Activated naive CD4-positive, alpha-beta T cell treated with anti-CD3 and anti-CD28 coated beads for 36 hours (primary cell): ENCODE measurements at places on chromosomes 13 and 19.

DNA sequence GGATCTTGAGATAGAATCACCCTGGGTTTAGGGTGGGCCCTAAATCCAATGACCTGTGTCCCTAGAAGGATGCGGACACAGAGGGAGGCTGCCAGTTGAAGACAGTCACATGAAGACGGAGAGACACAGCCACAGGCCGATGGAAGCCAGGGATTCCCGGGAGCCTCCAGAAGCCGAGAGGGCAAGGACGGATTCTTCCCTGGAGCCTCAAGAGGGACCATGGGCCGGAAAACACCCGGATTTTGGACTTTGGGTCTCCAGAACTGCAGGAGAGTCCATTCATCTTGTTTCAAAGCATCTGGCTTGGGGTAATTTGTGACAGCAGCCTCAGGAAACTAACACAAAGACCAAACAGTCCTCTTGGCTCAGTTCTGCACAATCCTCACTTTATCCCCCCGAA is 2.3 kb downstream of the TMEM86B start:
- DNase-seq: no peak

- DNase-seq: no peak
Observed at GRCh38 chr13:37534676-37535075, 63.9 kb downstream of the POSTN start.

- DNase-seq: no peak
Observed at GRCh38 chr19:57789288-57789687, 19.8 kb downstream of the ZNF586 start.

GRCh38 chr19:51065221-51065960 is 499 bp upstream of the KLK13 start:
- DNase-seq: no peak

GRCh38 chr13:93851236-93851635 is 624.6 kb downstream of the GPC6 start:
- DNase-seq: no peak

- no peak for DNase-seq
Observed at GRCh38 chr13:74158571-74159352, 24.6 kb upstream of the KLF12 start.

GRCh38 chr13:41470196-41470595 is 12.8 kb downstream of the RGCC start:
- DNase-seq: peak; percentile 83

- no peak for DNase-seq
Observed at GRCh38 chr19:10835089-10835753, 791 bp downstream of the TMED1 start.

GRCh38 chr13:34738254-34738992 is 203.6 kb upstream of the NBEA start:
- DNase-seq: no peak

DNA sequence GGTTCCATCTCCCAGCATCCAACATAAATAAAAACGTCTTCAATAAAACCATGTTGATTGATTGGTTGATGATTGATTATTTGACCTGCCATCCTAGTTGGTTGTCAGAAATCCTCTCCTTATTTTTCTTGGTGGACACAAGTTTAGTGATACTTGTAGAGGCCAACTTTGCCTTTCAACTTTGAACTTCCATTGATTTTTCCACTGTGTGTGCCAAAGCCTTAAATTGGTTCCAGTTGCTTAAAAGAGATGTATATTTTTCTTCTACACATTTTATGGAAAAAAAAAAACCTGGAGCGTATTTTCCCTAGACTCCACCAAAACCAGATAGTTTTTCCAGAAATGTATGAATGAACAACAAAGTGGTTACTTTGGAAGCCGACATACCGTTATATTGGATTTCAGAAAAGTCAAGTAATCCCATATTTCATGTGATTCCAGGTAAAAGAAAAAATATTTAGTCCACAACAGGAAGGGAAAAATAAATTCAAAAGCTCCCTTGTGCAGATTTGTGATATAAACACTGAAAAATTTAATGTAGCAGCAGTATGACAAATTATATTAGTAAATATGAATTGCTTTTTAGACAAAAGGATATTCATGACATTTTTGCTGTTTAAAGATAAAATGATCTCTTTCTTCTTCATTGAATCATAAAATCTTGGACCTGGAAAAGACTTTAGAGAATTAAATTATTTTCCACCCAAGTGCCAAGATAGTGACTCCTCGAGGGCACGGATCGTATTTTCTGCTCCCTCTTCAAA is 85.2 kb downstream of the MBNL2 start:
- no peak for DNase-seq

DNA sequence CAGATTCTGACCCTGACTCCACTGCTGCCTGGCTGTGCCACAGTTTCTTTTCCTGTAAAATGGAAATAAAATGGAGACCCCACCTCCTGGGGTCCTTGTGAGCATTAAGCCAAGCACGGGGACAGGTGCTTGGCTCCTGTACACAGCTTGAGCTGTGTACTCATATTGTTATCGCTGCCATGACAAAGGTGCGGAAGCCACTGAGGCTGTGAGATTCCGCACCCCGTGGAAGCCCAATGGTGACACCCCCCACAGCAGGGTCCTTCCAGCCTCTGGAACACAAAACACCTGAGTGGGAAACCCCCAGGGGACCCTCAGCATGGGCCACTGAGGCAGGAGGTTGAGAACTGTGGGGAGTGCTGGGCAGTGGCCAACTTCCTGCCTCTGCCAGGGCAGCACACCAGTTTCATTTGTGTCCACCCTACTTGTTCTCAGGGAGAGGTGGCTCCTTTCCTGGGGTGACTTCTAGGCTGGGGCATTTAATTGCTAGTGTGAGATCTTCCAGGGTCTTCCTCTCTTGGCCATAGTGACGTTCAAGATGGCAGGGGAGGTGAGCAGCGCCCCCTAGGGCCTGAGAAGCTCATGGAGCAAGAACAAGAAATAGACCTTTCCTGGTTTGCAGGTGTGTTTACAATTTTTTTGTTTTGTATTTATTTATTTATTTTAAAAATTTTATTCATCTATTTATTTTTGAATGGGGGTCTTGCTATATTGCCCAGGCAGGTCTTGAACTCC is 5.4 kb upstream of the JSRP1 start:
- DNase-seq: peak; percentile 78

- DNase-seq: no peak
Observed at GRCh38 chr13:23987331-23987894, 90.1 kb upstream of the C1QTNF9B start.
